ENCODE measurements at places on chromosomes 4 and X.
A peak's percentile ranks its signal among the peaks of the same experiment; 100 is the strongest.

DNA sequence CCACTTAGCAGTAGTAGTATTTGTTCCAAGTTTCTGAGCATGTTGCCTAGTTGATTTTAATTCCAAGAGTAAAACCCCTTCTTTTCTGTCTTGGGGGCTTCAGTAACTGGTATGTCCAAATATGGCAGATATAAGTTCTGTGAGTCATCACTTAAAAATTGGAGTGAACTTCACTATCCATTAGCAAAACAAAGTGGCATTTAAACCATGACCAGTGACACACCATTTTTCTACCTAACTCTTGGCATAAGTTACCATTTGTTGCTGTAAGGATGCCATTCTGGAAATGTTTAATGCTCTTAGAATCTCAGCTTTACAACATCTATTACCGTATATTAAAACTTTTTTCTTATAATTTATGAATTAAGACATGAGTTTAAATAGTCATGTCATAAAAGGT, 102.0 kb downstream of the CBR4 start:
- no peak for DNase-seq

DNA sequence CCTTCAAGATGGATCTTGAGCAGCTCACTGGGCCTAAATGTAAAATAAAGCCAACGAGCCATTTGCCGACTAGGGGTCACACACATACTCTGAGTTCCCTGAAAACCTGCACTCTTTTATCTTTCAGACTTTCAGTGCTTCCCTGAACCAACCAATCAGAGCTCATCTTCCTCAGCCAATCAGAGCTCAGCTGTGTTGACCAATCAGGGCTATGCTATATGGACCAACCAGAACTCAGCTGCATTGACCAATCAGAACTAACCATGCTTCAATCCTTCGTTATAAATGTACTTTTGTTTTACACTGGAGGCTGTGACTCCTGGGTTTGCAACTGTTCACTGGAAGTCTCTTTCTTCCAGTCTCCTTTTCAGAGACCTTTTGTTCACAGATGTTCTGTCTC, 19.3 kb downstream of the SLC25A53 start:
- no peak for DNase-seq

DNA sequence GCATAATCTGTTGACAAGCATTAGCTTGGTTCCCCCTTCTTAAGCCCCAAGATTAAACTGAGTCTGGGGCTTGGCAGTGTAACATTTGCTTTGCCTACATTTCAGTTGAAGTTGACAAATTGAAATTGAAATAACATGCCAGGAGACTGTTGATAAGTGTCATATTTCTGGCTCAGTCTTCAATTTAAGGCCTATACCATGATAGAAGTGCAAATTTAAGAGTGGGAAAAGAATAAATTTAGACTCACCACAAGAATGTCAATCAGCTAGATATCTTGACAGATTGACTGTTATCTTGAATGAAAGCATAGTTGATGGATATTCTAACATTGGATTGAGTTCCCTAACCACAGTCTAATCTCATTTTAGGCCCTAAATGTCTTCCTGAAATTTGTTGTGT, 117.6 kb downstream of the MAGEB17 start:
- DNase-seq = no peak

DNA sequence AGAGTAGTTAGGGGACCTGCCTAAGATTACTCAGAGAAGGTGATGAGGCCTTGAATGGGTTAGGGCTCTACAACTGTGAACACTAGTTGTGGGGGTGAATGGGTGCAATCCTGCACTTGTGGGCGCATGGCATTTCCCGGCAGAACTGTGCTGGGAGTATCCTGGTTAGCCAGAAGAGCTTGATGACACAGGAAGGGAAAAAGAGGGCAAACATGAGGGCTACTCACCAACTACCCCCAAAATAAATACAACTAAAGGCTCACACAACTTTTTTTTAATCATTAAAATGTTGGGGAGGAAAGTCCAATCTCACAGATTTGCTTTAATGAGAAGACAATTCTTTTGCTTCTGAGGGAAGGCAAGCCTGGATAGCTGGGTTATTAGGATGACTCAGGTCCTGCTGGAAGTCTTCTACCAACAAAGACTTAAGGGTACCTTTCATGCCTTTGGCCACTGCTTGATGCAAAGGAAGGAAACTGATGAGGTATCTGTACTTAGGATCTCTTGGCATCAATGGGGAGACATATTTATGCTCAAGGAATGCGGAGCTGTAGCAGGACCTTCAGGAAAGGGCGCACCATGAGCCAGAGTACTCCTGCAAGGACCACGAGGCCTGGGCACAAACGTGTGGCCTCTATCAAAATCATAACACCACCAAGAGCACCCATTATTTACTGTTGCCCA, 2.6 kb downstream of the PHKA2 start:
- DNase-seq = no peak

DNA sequence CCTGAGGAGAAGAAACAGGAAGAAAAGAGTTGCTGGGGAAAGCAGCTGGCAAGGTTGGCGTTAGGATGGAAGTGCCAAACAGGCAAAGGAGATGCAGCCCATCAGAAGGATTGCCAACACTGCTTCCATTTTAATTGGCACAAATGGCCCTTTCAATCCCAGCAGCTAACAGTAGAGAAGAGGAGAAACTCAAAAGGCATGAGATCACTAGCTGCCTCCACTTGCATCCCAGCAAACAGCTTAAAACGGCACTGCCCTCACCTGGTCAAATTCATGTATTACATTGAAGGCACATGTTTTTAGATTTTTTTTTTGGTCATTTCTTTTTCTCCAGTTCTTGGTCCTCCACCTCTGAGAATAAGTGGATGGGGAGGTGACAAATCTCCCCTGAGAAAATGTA, 14.9 kb upstream of the LOC101059915 start:
- peak; percentile 26 for DNase-seq

DNA sequence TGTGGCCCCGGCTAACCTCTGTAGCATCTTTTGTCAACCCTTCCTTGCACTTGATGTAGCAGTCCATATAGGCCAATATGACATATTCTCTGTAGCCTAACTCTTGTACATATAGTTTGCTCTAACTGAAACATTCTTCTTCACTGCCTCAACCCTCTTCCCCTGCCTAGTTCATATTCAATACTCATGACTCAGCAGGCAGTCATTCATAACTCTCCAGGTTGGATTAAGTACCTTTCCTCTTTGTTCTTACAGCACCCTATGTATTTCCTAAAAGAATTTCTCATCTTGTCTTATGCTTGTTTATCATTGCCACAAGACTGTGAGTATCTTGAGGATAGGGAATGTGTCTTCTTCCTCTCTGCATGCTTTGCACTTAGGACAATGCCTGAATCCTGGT, 76.9 kb downstream of the TMLHE start:
- DNase-seq = no peak

- DNase-seq = peak; percentile 73
These were observed 569.3 kb upstream of the DIPK2B start for GRCh38 chrX:45769761-45770582.

DNA sequence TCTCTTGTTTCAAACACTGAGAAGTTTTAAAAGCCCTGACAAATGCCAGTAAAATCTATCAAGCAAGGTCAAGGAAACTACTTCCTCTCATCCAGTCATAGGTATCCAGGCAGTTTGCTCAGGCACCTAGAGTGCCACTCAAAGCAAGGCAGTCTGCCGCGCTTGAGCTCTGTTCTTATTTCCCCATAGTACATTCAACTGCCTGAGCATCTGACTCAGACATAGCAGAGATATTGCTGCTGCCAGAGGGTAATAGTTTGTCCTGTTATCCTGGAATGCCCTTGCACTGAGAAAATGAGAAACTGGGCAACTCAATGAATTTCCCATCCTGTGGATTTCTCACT, 16.1 kb upstream of the ATP8A1 start:
- DNase-seq = no peak

All from spinal cord (tissue), 10 donors.